ENCODE measurements at places on chromosomes 4 and X.

GRCh38 chr4:76058888-76059426 is 15.6 kb upstream of the ART3 start:
- DNase-seq: no peak

DNA sequence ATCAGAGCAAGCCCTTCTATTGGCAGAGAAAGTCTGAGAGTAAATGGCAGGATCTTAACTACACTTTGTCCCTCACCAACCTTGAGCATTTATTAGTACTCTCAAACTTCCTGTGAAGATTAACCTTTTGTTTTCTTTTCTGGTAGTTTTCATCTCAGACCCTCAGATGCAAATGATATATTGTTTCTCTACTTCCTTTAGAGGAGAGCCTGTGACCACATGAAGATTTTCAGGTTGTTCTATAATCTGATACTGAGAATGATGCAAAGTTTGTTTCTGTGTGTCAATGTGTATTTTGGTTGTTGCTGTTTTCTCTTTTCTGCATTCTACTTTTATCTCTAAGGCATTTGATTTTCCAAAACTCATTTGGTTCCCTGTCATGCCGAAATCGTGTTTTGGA is 165.8 kb upstream of the CYSLTR1 start:
- DNase-seq: no peak

GRCh38 chr4:96145601-96146000 is 305.7 kb downstream of the PDHA2 start:
- DNase-seq: no peak

GRCh38 chr4:40285692-40286091 is 49.4 kb upstream of the CHRNA9 start:
- no peak for DNase-seq

DNA sequence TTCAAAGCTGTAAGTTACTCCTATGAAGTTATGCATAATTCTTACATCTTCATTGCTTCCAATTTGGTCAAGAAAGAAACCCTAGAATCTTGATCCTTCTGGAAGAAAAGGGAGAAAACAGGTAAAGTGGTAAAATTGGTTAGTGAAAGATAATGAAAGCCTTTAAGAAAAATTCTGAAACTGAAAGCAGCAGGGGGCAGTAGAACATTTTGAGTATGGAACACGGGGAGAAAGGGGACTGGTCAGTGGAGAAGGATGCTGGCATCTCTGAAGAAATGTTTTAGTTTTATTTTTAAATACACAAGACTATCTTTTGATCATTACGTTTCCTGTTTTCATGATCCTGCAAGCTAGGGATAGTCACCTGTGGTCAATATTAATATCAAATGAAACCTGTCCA is 54.3 kb downstream of the SLIT2 start:
- DNase-seq: no peak

DNA sequence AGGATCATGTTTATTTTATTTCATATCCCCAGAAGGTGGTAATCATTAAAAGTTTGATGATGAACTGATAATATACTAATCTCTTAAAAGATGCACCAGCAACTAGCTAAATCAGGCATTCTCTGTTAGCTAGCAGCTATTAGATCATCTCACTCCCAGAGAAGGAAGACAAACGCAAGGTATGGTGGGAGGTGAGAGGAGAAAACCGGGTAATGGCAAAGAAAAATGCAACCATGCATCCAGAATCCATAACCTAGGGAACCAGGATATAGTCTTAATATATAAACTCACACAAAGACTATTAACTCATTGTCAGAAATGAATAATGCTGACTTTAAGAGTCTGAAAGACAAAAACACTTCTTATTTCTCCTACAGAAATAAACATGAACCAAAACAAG is 66.1 kb downstream of the WNK3 start:
- DNase-seq: no peak

- no peak for DNase-seq
Measured at GRCh38 chr4:154686838-154687237, 57.0 kb upstream of the LRAT start.

- no peak for DNase-seq
Measured at GRCh38 chrX:66328950-66329596, 165.0 kb downstream of the HEPH start.

DNA sequence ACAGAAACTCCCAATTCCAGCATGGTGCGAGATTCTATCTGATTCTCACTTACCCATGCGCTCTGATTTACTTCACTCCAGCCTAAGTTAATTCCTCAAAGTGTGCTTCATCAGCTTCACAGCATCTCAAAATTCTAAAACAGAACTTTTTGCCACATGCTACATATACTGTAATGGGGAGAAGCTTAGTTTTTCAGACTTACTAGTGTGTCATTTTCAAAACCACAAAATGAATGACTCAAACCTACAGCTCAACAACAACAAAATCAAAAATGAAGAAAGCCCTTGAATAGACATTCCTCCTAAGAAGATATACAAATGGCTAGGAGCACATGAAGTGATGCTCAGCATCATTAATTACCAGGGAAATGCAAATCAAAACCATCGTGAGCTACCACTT is 14.9 kb downstream of the IRF2 start:
- no peak for DNase-seq

- DNase-seq: no peak
Measured at GRCh38 chrX:154294791-154295574, at the start of gene TEX28. Gene TEX28 (minus strand): TSS chrX:154295124. CDS start chrX:154292117, 3,007 bp downstream.

GRCh38 chr4:138775890-138776289 is 239.7 kb upstream of the NOCT start:
- no peak for DNase-seq

GRCh38 chr4:5203993-5204310 is 152.7 kb downstream of the STK32B start:
- no peak for DNase-seq

GRCh38 chr4:78566834-78567499 is 15.4 kb downstream of the ANXA3 start:
- DNase-seq: no peak

DNA sequence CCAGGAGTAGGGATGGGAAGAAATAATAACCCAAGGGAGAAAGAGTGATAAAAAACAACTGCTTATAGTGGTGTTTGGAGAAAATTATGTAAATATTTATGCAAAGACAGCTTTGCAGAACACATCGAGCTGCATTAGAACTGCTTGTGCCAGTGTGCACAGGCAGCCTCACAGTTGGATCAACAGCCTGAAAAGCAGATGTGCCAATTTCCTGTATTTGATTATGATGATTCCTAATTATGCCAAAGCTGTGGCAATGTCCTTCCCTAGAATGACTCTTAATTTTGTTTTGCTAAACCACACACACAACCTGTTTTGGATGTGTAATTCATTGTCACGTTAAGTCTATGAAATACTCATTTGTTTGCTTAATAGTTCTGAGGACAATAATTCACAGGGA is 30.6 kb upstream of the ANTXR2 start:
- DNase-seq: no peak

- DNase-seq: no peak
Measured at GRCh38 chr4:83558680-83559079, 22.8 kb downstream of the GPAT3 start.

- DNase-seq: no peak
Measured at GRCh38 chr4:149168645-149169044, 647.0 kb downstream of the IQCM start.

GRCh38 chr4:170671171-170671570 is 581.4 kb upstream of the AADAT start:
- no peak for DNase-seq

GRCh38 chr4:26900765-26901164 is 40.1 kb downstream of the STIM2 start:
- DNase-seq: no peak

DNA sequence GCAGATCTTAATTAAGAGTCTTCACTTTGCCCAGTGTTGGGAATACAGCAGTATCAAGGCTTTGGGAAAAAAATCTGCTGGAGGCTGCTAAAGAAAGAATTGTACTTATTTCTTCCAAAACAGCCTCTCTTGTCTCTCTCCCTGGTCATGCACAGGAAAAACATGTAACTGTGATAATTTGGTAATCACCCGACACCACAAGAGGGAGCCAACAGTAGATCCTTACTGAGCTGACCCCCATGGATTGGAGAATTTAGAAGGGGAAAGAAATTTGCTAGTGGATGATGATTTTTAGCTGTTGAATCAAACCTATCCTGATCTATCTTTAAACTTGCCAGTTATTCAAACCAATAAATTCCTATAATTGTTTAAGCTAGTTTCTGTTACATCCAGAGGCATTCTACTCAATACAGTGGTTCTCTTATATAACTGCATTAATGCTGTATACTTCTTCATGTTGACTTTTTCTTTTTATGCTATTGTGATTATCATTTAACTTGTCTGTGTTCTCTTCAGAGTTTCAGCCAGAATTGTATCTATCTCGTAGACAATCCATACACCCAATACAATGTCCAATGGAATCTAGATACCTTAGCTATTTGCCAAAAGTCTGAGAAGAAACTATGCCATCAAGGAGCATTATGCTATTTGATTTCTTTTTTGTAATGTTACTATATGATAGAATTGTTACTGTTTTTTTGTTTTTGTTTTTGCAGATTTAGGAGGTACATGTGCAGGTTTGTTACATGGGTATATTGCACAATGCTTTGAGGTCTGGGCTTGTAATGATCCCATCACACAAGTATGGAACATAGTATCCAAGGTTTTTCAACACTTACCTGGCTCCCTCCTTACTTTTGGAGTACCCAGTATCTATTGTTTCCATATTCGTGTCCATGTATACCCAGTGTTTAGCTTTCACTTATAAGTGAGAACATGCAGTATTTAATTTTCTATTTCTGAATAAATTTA is 31.3 kb upstream of the ARHGEF38 start:
- no peak for DNase-seq

- DNase-seq: no peak
Measured at GRCh38 chrX:39017077-39017476, 215.8 kb downstream of the MID1IP1 start.

- no peak for DNase-seq
Measured at GRCh38 chr4:155889031-155889793, 14.3 kb upstream of the TDO2 start.

DNA sequence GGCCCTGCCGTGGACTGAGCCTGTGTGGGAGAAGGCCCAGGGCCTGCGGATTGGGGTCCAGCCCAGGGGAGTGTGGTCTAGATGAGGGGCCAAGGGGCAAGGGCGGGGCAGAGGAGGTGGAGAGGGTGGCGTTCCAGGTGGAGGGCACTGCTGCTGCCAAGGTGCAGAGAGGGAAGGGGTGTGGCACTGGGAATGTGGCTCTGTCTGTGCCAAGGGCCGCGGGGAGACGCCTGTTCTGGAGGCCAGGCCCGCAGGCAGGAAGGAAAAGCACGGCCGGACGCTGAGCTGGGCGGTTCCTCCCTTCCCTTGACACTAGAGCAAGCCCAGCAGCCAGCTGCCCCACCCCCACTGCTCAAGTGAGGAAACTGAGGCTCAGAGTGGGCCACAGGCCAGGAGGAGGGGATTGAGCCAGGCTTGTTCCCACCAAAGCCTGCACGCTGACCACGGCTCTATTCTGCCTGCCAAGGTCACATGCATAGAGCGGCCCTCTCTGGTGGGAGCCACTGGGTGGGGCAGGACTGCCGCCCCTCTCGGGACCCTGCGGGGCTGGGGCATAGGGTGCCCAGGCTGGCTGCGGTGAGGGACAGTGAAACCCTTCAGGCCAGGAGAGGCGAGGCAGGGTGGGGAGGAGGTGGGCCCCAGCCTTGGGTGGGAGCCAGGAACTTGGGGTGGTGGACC is 13.0 kb downstream of the SH3BP2 start:
- DNase-seq: no peak

GRCh38 chrX:131735127-131735526 is 191.3 kb downstream of the OR13H1 start:
- no peak for DNase-seq

GRCh38 chr4:80539190-80539589 is 203.7 kb downstream of the CFAP299 start:
- no peak for DNase-seq

- no peak for DNase-seq
Measured at GRCh38 chr4:95610061-95610569, 61.3 kb upstream of the UNC5C start.

- no peak for DNase-seq
Measured at GRCh38 chr4:79175716-79176115, 150.1 kb downstream of the NAA11 start.

DNA sequence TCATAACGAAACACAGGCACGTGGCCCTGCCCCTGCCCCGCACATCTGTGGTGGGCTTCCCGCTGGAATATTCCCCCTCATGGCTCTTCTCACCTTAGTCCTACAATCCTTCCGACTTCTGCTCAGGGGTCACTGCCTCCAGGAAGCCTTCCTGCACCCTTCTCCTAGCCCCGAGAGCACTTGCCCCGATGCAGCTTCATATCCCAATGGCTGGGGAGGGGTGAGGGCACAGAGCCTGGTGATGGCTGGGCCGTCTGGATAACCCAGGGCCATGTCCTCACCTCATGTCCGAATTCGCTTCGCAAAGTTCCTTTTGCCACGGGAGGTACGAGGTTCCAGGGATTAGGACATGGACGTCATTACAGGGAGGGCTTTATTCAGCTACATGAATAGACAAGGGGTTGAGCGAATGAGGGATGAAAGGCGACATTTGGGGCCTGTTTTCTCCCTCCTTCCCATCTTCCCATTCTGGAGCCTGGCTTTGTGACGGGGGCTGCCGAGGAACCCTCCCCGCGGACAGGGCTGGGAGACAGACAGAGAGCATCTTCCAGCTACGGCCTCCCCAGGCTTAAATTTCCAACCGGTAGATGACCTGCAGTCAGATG is 35.5 kb upstream of the HMX1 start:
- DNase-seq: no peak

GRCh38 chrX:31443654-31444053 is 371.8 kb upstream of the FTHL17 start:
- DNase-seq: no peak

DNA sequence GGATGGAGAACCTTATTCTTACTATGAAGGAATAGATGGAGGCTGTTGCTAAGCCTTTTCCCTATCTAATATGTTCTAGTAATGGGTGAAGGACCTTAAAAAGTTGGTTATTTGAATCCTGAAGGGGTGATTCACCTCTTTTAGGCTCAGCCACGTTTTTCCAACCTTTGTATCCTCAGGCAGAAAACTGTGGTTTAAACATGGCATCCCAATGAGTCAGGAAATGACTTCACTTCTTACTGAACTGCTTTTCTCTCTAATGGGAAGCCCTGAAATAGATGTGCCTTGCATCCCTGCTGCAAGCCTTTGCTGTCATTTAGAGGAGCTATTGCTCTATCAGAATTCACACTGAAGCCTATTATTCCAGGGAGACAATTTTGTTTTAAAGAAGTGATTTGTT is 191.0 kb upstream of the ARX start:
- no peak for DNase-seq

DNA sequence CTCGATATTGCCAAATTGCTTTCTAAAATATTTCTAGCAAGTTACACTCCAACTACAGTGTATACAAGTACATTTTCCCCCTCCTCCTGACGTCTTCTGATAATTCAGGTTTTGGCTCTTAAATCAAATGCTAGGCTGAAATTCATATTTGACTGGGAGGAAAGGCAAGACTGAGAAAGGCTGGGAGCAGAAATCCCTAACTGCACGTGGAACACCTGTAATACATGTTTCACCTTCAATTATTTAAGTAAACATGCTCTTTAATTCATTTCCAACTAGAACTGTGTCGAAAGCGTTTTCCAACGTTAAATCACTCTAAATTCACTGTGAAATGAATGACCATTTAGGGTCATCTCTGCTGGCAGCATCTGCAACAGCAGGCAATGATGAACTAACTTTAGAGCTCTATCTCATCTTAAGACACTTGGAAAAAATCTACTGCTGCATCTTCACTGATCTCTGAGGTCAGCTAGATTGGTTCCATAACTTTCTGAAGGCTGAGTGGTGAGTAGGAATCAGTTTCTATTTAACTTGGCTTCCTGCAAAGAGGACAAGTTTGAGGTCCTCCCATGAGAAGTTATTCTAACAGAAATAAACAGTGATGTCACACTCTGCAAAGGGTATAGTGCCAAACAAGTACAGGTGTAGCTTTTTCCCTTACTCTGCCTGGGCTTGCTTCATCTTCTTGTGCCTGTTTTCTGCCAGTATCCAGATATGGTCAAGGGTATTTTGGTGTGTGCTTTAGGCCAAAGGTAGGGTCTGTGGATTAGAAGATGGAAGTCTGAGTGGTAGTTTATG is 144.3 kb upstream of the PAK3 start:
- no peak for DNase-seq

Measured in activated CD4-positive, alpha-beta T cell treated with anti-CD3 and anti-CD28 coated beads for 24 hours (primary cell).